ENCODE measurements at places on chromosomes 11 and 22.

DNA sequence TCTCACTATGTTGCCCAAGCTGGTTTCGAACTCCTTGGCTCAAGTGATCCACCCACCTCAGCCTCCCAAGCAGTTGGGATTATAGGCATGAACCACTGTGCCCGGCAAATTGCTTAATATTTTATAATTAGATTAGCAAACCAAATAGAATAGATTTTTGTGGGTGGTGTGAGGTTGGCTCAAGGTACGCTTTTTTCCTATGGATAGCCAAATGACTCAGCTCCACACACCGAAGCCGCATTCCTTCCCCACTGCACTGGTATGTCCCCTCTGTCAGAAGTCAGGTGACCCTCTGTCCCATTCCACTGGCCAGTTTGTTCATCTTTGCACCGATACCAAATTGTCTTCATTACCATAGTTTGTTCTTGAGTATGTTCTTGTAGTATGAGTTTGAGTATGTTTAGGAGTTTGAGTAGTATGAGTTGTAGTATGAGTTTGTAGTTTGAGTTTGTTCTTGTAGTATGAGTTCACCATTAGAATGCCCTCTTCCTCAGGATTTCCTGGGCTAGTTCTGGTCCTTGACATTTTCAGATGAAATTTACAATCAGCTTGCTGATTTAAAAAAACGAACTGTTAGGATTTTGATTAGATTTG is 19.4 kb downstream of the SUSD2 start:
- DNase-seq = no peak

DNA sequence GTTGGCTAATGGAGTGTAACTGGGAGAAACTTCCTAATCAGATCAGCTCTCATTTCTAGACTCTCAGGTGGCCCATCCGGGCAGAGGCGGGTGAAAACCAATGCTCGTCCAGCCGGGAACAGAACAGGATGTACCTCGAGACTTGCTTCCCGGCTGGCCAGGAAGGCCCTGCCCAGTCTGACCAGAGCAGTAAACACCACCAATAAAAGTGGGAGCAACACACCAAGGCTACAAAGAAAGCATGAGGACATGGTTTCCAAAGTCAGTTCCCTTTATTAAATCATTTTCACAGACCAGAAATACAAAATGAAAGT is 940 bp upstream of the TNKS1BP1 start:
- peak; percentile 17 for DNase-seq

DNA sequence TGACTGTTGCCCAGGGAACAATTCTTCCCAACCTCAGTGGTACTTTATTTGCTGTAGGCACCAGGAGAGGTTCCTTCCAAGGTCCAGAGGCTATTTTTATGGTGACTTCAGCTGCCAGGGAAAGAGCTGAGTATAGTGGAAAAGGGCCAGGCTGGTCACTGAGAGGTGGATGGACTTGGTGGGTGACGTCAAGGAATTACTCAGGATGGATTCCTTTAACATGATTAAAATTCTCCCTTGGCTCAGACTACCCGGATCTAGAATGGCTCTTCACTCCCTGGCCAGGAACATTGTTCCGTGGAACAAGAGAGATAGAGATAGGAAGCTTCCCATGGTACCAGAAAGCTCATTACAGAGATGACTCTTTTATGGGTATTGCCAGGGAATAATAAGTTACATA is 8.7 kb upstream of the CALCA start:
- DNase-seq = no peak

DNA sequence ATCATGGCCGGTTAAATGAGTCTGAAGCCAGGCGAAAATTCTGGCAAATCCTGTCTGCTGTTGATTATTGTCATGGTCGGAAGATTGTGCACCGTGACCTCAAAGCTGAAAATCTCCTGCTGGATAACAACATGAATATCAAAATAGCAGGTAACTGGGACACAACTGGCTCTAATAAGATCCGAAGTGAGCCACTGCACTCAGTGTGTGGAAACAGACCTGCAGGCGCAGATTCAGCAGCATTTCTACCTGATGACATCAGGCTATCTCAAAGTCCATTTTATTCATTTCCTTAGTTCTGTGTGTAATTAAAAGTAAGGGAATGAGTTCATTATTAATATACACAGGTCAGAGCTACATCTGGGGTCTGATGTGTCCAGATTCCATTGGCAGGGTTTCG is 78.2 kb downstream of the PPP2R1B start:
- no peak for DNase-seq

DNA sequence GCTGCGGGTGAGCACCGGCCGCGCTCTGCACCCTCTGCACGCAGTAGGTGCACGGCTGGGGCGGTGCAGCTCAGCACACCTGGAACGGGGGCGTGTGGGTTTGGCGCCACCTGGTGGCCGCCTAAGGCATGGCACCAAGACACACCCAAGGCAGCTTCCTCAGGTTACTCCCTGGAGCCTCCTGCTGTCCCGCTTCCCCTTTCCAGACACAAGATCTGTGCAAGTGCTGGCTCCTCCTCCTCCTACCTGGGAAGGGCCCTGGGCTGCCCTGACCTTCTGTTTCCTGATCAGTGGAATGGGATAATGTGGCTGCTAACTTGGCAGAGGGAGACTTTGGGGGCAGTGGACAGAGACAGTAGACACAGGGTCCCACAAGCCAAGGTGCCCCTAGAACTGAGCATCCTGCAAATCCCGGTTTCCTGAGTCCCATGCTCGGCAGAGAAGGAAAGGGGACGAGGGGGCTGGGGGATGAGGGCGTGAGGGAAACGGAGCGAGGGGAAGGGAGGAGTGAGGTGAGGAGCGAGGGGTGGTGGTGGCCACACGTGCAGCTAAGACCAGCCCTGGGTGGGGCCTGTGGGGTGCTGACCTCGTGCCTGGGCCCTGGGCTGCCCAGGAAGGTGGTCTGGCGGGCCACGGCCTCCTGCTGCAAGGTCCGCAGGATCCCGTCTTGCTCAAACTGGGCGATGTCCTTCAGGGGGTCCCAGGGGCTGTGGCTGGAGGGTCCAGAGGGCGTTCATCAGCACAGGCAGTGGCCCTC is 34.8 kb upstream of the CARS1 start:
- peak; percentile 76 for DNase-seq

- DNase-seq = no peak
These were observed 20.2 kb downstream of the NPTXR start for GRCh38 chr22:38823637-38824036.

GRCh38 chr22:37529652-37530345 is 10.6 kb upstream of the CARD10 start:
- no peak for DNase-seq

DNA sequence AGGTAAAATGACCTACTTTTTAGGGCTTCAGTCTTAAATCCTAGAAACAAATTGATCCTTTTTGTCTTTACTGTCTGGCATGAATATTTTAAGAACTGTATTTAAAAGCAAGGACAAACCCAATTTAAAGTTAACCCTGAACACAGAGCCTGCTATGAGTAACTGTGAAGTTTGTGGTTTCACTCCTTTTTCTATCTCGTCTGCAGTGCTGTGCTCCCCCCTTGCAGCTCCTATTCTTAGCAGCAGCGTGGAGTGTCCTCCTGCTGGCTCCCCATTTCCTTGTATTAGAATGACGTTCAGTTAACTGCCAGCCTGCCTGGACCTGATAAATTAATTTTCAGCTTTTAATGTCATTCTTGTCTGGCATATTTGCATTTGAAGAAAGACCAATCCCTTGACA is 40.0 kb upstream of the LRRC4C start:
- no peak for DNase-seq

- no peak for DNase-seq
These were observed 226.3 kb downstream of the SBF2 start for GRCh38 chr11:10067629-10068300.

DNA sequence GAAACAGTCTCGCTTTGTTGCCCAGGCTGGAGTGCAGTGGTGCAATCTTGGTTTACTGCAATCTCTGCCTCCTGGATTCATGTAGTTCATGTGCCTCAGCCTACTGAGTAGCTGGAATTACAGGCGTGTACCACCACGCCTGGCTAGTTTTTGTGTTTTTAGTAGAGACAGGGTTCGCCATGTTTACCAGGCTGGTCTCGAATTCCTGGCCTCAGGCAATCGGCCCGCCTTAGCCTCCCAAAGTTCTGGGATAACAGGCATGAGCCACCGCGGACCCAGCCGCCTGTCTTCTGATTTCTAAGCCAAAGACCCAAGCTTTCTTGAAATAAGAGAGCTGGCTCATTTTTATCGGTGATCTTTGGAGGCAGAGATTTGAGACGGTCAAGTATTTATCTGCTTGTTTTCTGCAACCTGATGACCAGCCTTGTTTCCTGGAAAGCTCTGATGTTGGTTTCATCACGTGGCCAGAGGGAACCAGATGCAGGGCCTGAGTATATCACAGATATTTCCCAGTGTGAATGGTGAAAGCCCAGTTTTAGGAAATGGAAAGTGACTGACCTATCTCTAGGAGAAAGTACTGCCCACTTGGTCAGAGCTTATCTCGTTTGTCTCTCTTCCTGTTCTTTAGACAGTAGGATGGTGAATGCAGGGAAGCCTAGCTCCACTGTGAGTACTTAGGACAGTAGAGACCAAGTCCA is 5.7 kb upstream of the SIDT2 start:
- DNase-seq = no peak

- DNase-seq = no peak
These were observed 43.1 kb downstream of the BRD1 start for GRCh38 chr22:49784630-49784971.

- DNase-seq = no peak
These were observed 48.2 kb upstream of the CCDC134 start for GRCh38 chr22:41752011-41752970.

DNA sequence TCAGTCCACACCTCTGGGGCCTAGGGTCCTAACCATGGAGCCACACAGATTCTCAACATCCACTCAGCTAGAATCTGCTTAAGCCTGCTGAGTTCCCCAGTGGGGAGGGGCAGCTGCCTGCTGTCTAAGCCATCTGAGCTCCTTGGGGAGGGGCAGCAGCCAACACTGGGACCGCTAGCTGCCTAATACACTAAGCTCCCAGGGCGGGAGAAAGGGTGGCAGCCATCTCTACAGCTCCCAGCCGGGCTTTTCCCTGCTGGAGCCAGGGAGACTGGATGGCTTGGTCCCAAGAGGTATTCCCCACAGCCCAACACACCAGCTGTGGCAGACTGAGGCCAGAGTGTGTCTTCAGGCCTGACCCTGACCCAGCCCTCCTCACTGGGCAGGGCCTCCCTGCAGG is 217.3 kb upstream of the TMEM45B start:
- no peak for DNase-seq

Data from CD4-positive, alpha-beta T cell treated with Interleukin-12 subunit alpha and Interleukin-12 subunit beta, for 1 hour (primary cell).